ENCODE measurements at places on chromosomes 16 and 17.

DNA sequence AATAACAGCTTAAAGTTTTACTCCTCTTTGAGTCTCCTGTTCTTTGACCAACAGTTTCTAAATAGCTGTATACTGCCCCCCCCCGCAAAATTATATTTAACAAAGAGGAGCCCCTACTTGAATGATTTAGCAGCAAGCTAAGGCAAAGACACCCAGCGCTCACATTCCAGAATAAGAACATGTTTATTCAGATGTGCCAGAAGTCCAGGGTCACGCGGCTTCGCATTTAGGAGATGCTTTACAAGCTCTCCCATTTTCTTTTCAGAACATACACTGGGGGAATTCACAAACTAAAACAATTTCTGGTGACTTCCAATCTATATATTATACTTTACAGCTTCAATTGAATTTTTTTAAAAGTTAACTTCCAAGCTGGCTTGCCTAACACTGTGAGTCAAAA is 5.3 kb downstream of the PLD6 start:
- DNase-seq, result no peak

GRCh38 chr16:974001-974601 is 3.3 kb upstream of the LMF1 start:
- no peak for DNase-seq

DNA sequence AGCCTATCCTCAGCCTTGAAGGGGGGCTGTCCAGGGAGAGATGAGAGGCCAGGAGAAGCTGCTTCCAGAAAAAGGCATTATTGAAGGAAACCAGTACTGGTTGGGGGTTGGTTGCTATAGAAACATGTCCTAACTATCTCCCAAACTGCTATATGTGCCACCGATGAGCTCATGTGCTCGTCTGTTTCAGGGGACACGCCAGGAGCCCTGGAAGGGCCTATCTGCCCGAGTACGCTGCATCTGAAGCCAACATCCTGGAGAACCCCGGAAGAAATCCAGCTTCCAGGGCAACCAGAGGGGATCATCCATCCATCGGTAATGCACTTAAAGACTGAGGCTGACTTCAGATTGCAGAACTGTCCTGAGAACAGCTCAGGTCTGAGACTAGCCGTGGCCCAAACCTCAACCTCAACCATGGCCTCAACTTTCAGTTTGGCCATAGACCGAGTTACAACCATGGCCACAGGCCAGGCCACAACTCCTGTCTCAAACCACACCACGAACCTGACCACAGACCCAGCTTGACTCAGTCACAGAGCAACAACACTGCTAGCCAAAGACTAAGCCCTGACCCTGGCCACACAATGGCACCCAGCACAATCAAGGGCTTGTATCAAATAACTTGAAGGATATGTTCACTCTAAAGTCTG is 10.2 kb downstream of the PITPNM3 start:
- no peak for DNase-seq

GRCh38 chr17:40432864-40433528 is 10.3 kb upstream of the IGFBP4 start:
- peak; percentile 26 for DNase-seq

DNA sequence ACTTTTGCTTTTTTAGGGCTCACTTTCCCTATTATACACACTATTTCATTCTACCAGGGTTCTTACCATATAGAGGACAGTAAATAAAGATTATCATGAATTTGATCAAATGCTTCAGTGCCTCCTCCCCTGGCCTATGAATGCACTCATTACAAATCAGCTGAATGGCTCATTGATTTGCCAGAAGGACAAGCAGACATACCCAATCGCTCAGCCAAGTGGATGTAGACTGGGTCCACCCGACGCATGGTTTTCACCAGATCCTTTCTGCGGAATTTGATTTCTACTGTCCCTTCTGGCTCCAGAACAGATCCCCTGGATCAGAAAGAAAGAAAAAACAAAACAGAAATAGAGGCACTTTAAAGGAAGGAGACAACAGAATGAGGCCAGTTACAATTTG is 162.6 kb downstream of the AATF start:
- no peak for DNase-seq

GRCh38 chr17:61393550-61393903 is 6.1 kb upstream of the TBX2 start:
- no peak for DNase-seq

- no peak for DNase-seq
Observed at GRCh38 chr17:81579821-81580321, 27.7 kb upstream of the FAAP100 start.

GRCh38 chr16:70715055-70715858 is 29.4 kb upstream of the MTSS2 start:
- no peak for DNase-seq

DNA sequence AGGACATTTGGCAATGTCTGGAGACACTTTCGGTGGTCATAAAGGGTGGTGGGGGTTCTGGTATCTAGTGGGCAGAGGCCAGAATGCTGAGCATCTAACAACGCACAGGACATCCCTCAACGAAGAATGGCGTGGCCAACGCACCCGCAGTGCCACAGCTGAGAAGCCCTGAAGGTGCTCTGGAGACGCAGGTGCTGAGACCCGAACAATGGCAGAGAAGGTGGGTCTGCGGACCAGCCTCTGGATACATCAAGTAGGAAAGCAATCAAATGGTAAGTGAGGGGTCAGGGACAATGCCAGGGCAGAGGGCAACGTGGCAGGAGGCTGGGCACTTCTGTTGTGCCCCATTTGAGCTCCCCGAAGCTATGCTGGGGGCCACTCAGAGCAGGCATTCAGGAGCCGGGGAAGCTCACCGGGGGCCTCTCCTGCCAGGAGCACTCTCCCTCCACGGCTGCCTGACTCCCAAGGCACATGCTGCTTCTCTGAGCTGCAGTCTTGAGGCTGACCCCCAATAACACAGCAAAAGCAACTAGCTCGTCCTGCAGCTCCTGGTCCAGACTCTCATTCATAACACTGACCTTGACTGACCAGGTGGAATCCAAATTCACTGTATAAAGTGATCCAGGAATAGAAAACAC is 26.0 kb downstream of the SPHK1 start:
- DNase-seq, result no peak

GRCh38 chr16:25013751-25014499 is 1.2 kb downstream of the ARHGAP17 start:
- no peak for DNase-seq

GRCh38 chr16:85564277-85565051 is 48.7 kb upstream of the GSE1 start:
- DNase-seq, result no peak

- peak; percentile 48 for DNase-seq
Observed at GRCh38 chr17:7408252-7408727, 645 bp downstream of the NLGN2 start.

GRCh38 chr16:53605831-53606400 is 97.7 kb downstream of the RPGRIP1L start:
- no peak for DNase-seq

GRCh38 chr17:9037736-9038135 is 16.4 kb downstream of the NTN1 start:
- no peak for DNase-seq

GRCh38 chr16:75250809-75251279 is 580 bp downstream of the BCAR1 start:
- no peak for DNase-seq

GRCh38 chr17:12522743-12523183 is 142.9 kb upstream of the MYOCD start:
- no peak for DNase-seq

- no peak for DNase-seq
Observed at GRCh38 chr16:2512735-2513404, 882 bp upstream of the ATP6V0C start.

- DNase-seq, result peak; percentile 89
Observed at GRCh38 chr17:38676706-38677504, 2.1 kb upstream of the EPOP start.

- DNase-seq, result peak; percentile 60
Observed at GRCh38 chr17:34736611-34737010, 157.2 kb downstream of the TMEM132E start.

- peak; percentile 75 for DNase-seq
Observed at GRCh38 chr17:77738751-77739531, 219.6 kb upstream of the TNRC6C start.

DNA sequence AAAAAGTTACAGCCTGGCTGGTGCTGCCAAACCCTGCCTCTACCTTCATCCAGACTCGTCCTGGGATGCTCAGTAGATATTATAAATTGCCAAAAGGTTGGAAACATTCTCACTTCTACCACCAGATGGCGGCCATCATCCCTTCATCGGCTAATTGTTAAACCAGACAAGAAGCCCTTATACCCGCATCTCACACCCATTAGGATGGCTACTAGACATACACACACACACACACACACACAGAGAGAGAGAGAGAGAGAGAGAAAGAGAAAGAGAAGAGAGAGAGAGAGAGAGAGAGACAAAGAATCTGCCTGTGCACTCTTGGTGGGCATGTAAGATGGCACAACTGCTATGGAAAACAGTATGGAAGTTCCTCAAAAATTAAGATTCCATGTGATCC is 15.0 kb upstream of the SCIMP start:
- DNase-seq, result peak; percentile 82

GRCh38 chr16:78684030-78684611 is 584.7 kb downstream of the WWOX start:
- DNase-seq, result peak; percentile 87

- peak; percentile 91 for DNase-seq
Observed at GRCh38 chr17:29761040-29761761, 138.5 kb upstream of the CORO6 start.

GRCh38 chr17:42025936-42026335 is 6.0 kb downstream of the NKIRAS2 start:
- no peak for DNase-seq

DNA sequence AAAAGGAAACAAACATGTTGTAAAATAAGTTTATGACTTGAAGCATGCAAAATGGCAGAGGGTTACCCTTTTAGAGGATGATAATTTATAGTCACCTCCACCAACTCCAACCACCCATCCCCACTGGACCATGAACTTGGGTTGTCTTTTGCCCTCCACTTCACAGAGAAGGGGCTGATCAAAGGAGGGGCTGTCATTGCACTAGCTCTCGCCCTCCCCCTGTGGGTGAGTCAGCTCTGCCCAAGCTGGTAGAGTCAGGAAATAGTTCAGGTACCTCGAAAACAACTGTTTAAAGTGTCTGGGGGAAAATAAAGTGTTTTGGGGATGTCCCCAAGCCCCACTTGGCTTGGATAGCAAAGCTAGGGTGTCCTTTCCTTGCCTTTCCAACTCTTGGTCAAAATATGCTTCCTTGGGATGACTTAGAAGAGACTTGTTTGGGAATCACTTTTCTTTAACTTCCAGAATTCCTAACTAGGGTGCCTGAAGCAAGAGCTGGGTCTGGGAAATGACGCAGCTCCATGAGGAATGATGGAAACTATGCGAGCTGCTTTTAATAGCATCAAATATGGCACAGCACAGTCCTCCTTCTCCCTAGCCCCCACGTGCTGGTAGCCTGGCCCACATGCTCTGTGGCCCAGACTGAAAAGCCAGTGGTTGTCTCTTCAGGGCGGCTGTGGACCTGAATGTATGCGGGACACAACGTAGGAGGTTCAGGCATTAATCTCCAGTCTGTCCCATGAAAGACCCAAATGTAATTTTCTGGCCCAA is 40.7 kb downstream of the TBX4 start:
- DNase-seq, result no peak

All from suprapubic skin (tissue), 4 donors.